H4 (cell line): ENCODE measurements at places on chromosomes 1 and 21. TPM values are rescaled to one million over a fixed set of nuclear protein-coding genes. Genes with fewer than 3 reads are reported as not detected.

The ROR1 gene
- 1.8 and 4.1 TPM in 2 replicates for total RNA-seq

The C1orf94 gene
- not detected in 2 replicates for total RNA-seq

The SLC1A7 gene
- total RNA-seq, result 0.60 and 2.4 TPM in 2 replicates

The CITED4 gene
- 0.14 and 0.17 TPM in 2 replicates for total RNA-seq

The CACHD1 gene
- total RNA-seq, result 6.9 and 9.1 TPM in 2 replicates

GRCh38 chr21:25405984-25406383, 201.3 kb downstream of the MRPL39 start:
- DNase-seq, result no peak

DNA sequence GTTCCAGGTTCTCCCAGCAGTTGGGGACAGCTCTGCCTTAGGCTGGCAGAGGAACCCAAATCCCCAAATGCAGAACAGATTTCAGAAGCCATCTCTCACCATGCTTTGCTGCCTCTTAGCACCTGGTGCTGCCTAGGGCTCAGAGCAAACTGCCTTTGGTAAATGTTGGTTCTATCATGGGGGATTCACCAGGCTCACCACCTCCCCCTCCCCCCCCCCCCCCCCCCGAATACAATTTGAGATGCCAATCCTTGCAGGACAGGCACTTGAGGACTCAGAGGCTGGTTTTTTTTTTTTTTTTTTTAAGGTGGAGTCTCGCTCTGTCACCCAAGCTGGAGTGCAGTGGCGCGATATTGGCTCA, 447 bp upstream of the PAQR6 start:
- no peak for DNase-seq

DNA sequence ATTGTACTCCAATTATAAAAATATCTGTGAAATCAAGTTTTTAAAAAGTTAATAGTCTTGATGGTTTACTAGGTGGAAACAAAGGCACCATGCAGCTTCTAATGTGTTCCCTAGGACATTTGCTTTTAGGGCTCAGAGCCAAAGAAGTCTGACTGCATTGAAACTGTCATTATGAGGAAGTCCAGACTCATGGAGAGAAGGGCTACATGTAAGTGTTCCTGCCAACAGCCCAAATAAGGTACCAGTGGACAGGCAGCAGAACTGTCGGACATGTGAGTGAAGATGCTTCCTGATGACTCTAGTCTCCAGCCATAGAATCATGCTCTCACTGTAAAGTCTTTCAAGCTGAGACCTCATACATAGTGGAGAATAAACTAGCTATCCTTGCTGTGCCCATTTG, 287.6 kb downstream of the AKT3 start:
- DNase-seq, result no peak

DNA sequence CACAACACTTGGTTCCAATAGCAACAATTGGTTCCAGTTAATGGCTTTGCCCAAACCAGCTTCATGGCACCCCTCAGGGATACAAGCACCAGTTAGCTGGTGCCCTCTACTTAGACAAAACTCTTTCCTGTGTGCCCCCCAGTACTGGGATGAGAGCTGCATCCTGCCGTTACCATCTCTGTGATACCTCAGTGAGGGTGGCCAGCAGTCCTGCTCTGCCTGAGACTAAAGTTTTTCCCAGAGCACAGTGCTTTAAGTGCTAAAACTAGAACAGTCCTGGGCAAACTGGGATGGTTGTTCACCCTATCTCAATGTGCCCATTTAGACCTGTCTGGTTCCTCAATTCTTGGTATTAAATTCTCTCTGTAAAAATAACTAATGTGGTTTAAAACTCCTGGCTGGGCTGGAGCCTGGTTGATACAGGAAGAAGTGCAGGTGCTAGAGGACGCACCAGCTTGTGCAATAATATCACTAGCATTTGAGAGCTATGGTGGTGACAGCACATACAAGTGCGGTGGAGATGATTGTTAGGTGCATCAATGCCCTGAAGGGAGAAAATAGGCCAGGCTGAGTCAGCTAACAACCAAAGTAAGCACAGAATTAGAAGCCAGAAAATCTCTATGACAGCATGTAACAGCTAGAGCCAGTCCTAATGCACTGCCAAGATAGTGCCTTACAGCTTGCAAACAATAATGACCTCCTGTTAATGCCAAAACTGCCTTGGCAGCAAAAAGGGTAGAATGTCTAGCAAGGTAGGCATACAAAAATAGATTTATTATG, 179.8 kb upstream of the GALNT2 start:
- DNase-seq, result peak; percentile 51

DNA sequence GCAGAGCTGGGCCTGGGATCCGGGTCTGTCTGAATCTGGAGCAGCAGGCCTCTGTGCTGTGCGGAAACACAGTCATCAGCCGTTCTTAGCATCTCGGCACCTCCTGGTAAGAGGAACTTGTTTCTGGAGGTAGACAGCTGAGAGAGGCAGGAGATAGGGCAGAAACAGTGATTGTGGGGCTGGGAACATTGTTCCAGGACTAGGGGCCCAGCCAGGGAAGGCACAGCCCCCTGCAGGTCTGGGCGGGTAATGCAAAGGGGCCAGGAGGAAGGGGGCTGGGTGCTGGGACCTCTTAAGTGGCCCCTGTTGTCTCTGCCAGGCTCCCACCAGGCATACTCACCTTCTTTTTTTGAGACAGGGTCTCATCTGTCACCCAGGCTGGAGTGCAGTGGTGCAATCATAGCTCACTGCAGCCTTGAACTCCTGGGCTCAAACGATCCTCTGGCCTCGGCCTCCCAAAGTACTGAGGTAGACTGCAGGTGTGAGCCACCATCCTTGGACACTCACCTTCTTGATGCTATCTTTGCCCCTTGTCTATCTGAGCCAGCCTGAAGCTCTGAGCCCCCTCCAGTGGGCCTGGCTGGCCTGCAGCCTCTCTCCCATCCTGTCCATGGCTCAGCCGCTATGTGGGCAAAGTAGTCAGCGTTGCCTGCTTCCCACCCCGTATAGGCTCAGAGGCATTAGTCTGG, 134.3 kb upstream of the ZBTB40 start:
- DNase-seq, result no peak

- DNase-seq, result no peak
Observed at GRCh38 chr1:214216779-214217178, 64.2 kb upstream of the SMYD2 start.

- DNase-seq, result no peak
Observed at GRCh38 chr1:163069655-163070277, 605 bp downstream of the RGS4 start.

- DNase-seq, result no peak
Observed at GRCh38 chr1:52544665-52545525, 8.0 kb downstream of the TUT4 start.

DNA sequence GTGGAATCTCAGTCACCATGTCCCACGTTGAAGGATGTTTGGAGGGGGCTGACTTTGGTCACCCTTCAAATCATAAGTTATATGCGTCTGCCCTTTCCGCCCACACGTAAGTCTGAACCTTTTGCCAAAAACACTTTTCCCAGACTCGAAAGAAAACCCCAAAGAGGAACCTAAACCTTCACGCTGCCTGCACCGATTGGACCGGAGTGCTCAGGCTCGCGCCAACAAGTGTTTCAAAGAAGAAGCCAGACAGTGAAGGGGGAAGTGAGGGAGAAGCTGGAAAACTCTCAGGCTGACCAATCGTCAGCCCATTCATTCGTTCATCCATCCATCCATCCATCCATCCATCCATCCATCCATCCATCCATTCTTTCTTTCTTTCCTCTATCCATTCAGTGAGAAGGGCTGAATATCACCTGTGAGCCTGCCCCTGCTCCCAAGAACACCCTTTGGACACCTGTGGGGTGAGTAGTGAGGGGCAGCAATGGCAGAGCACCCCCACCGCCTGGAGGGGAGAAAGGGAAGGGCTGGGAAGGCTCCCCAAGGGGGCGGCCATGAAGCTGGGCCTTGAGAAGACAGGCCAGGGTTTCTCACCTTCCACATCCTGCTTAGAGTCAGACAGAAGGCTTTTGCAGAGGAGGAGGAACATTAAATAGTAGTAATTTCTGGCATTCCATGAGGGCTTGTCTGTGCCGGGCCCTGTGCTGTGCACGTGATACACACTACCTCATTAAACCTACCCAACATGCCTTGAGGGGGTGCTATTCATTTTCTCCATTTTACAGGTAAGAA, 27.1 kb upstream of the RUNX3 start:
- no peak for DNase-seq

DNA sequence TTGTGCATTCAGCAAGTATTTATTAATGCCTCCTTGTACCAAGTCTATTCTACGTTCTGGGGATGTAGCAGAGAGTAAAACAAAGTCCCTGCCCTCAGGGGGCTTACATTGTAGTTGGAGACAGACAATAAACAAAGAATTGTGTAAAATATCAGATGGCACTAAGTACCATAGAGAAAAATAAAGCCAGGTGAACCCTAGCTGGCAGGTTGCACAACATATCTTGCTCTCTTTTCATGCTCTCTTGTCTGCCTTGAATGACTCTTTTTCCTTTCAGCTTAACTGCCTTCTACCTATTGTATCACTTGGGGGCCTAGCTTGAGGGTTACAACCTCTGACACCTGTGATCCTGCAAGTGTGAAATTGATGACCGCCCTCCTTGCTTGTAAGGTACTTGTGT, 20.7 kb upstream of the FASLG start:
- DNase-seq, result no peak

GRCh38 chr1:209808059-209808581, 2.2 kb upstream of the IRF6 start:
- peak; percentile 77 for DNase-seq

DNA sequence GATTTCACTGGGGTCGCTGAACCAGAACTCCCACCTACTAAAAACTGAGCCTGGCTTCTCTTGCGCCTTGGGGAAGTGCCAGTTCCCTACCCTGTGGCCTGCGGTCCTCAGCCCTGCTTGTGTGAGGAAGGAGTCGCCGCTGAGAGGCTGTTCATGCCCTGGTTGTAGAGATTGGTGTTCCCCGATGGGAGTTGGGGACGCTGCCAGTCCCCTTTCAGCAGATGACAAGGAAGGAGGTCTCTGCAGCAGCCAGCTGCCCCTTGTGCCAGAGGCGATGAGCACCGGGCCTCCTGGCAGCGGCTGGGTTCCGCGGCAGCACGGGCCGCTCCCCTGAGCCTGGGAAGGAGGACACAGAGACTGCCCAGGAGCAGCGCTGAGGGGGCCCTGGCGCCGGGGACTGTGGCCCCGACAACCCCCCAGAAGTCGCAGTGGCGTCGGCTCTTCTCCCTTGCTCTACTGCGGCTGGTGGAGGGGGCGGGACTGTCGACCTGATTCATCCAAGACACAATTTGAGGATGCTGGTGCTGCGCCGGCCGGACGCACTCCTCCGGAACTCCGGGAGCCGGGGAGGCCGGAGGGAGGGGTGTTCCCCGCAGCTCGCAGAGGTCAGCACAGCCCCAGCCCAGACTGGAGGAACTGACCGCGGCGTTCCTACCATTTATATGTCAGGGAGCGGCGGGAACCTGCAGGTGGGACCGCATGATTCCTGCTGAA, 12.0 kb upstream of the ADORA3 start:
- no peak for DNase-seq

DNA sequence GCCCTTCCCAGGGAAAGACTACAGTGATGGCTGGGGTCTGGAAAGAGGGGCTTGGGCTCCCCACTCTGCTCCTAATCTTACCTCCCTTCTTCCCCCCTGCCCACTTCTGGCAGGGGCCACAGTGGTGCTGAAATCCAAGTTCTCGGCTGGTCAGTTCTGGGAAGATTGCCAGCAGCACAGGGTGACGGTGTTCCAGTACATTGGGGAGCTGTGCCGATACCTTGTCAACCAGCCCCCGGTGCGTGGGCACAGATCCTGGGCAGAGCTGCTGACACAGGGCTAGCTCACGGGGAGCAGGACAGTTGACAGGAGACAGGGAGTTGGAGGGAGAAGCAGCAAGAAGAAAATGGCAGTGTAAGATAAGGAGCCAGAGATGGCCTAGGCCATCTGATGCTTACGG, 2.4 kb downstream of the SLC27A3 start:
- no peak for DNase-seq
